Activated T-helper 17 cell treated with anti-CD3 and anti-CD28 coated beads, Interleukin-2, amount 50 U/mL, for 72 hours (primary cell): ENCODE measurements at places on chromosomes 13 and 19.

GRCh38 chr13:93750676-93751075 is 524.1 kb downstream of the GPC6 start:
- ATAC-seq = peak; percentile 18

- ATAC-seq = peak; percentile 46
Observed at GRCh38 chr13:111216166-111216960, 101.3 kb downstream of the ARHGEF7 start.

DNA sequence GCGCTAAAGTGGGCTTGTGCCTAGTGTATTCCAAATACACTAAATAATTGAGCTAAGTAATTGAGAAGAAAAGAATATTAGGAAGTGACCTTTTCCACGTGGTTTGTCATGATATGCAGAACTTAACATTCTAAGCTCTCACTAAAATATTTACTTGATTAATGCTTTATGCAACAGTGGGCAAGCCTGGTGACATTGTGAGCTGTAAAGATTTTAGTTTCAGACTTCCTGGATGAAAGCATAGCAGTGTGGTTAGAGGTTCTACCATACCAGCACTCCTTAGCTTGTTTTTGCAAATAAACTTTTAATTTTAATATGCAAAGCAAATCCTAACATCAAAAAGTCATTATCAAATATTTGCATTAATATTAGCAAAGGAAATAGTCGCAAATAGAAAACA is 1065.1 kb upstream of the SPRY2 start:
- ATAC-seq = no peak

DNA sequence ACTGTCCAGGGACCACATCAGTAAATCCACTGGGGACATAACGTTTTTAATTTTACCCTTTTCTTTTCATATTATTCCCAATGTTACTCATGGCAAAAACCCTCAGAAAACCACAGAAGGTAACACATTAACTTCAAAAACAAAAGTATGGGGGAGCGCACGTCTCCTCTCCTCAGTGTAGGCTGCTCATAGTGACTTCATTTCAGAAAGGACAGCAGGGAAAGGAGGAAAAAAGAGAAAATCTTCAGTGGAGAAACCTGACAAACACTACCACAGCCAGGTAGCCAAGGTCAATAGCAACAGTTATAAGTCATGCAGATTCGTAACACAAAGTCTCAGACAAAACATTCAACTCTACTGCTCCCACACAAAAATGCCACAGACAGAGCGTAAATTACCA is 21.4 kb downstream of the DZIP1 start:
- ATAC-seq = no peak

- ATAC-seq = no peak
Observed at GRCh38 chr13:44734201-44734707, 158.1 kb upstream of the TSC22D1 start.

DNA sequence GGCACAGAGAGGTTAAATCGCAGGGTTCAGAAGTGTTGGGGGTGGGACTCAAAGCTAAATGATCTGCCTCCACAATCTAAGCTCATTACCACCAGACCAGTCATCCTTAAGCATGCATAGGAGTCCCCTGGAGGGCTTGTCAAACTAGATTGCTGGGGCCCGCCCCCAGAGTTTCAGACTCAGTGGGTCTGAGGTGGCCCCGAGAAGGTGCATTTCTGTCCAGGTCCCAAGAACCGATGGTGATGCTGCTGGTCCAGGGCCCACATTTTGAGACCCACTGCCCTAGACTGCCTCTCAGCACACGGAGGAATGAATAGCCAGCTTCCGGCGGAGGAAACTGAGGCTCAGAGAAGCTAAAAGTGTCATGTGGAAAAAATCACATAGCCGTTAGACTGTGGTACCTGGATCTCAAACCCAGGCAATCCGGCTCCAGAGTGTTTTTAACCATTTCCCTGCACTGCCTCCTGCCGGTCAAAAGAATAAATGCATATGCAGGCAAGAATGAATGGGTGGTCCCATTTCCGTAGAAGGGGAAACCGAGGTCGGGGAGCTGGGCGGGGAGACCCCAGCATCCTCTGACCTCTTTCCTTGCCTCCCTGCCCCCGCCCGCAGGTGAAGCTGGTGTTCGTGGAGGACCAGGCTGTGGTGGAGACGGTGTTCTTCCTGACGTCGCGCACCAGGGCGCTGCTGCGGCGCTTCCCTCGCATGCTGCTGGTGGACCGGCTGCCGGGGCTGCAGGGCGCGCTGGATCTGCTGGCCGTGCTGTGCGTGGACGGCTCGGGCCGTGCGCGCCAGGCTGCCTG is 23.8 kb downstream of the ZSWIM9 start:
- ATAC-seq = no peak

- no peak for ATAC-seq
Observed at GRCh38 chr19:18533058-18533457, 10.3 kb downstream of the FKBP8 start.

DNA sequence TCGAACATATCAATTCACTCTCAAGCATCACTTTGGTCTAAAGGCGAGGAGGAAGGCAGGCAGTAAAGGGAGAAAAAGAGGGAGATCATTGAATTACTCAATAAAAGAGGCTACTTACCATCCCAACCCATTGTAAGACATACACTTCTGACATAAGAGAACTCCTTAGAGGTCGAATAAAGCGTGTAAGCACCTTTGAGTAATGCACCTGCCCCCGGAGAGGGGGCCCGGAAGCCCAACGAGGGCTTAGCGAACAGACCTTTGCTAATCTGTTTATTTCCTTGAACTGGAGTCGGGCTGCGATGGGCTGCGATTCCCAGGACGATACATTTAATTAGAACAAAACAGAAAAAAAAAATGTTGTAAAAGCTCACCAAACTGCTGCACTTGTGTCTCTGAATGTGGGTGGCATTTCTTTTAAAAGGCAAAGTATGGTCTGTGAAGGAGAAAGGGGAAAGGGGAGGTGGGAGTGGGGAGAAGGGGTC is 3.0 kb downstream of the ZC3H4 start:
- ATAC-seq = no peak

- ATAC-seq = no peak
Observed at GRCh38 chr19:34818270-34818669, 45.3 kb upstream of the ZNF599 start.

DNA sequence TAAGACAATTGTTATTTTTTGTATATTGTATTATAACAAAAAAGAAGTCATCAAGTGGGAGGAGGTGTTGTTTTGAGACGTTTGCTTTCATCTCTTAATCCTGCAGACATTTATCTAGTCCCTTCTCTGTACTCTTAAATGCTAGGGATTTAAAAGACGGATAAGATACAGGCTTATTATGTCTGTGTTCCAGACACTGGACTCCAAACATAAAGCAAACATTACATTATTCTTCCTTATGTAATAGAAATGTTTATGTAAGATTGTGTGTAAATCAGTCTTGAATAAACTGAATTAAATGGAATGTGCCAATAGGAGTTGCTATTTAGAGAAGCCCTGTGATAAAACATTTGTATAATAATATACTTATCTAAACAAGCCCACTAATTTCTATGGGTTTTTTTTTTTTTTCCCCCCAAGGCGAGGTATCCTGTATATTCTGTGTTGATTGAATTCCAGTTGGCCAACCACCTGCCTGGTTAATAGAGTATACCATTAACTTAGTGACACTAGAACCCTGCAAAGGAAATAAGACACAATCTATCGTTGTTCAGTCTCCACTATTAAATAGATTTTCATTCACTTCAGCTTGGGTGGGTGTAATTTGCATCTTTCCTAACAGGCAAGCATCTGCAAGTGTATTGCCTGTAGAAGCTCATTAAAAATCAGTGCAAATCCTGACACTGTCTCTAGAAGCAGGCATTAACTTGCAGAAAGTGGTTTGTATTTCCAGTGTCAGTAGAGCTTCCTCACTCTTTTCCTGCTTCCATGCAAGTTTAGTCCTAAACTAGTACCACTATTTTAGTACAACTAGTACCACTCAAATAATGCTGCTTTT is 69.0 kb downstream of the LRCH1 start:
- no peak for ATAC-seq

DNA sequence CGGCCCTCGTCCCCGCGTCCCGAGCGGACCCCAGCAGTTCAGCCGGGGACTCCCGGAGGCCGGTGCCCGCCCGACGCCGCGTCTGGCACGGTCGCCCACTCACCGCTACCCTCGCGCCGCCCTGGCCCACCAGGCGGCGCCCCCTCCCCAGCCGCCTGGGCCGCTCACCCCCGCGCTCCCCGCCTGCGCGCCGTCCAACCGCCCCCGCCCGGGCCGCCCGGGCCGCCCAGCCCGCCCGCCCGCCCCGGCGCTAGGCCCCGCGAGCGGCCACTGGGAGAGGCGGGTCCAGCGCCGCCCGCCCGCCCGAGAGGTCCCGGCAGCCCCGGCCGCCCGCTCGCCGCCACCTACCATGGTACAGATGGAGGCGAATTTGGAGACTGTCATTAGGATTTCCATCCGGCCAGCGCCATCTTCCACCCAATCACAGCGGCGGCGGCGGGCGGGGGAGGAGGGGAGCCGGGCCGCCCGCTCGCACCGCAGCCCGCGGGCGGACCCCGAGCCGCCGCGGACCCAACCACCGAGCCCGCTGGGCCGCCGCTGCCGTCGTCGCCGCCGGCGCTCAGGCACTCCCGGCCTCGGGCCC is at the start of gene USP12:
Gene USP12, minus strand, starts transcription at position 568 of the 583 bp plus-strand sequence. Its CDS starts 172 bp downstream, at position 396.
- ATAC-seq = peak; percentile 12

- peak; percentile 66 for ATAC-seq
Observed at GRCh38 chr13:51647067-51647466, 62.8 kb downstream of the WDFY2 start.

DNA sequence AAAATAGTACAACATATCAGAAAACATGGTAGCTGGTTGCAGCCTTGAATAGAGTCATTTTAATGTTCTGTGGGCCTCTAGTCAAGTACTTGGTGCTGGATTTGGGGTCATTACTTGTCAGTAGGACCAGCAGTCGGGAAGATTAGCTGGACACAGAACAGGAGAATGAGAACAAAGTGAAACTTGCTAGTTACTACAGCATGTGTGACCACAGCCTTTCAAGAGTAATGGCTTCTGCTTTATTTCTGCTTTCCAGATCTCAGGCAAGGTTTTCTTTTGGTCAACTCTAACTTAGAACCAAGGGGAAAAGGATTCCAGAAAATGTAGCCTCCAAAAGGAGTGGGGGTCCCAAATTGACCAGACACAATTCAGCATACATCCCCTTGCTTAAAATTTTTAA is 17.1 kb upstream of the VWA8 start:
- ATAC-seq = no peak

- ATAC-seq = no peak
Observed at GRCh38 chr13:28654276-28654675, 4.7 kb upstream of the POMP start.

GRCh38 chr13:30256713-30257467 is 50.5 kb downstream of the KATNAL1 start:
- no peak for ATAC-seq

GRCh38 chr13:75437582-75438318 is 44.2 kb downstream of the TBC1D4 start:
- ATAC-seq = no peak

DNA sequence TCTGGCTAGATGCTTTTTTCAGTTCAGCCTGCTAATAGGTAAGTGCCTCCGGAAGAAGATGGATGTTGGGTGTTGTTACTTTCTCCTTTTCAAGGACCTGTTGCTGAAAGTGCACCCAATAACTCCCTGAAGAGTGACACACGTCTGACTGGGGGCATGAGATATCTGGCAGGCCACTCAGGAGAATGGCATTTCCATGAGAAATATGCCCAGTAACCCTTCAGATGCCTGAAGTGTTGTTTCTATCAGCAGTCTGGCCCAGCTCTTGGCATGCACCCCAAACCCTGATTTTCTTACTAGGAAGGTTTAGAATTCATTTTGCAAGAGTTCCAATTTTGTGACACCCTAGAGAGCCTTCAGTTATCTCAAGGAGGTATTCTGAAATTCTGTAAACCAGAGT is 71.5 kb downstream of the ARHGAP35 start:
- no peak for ATAC-seq

GRCh38 chr13:46172531-46172991 is 9.4 kb downstream of the LCP1 start:
- ATAC-seq = peak; percentile 53

DNA sequence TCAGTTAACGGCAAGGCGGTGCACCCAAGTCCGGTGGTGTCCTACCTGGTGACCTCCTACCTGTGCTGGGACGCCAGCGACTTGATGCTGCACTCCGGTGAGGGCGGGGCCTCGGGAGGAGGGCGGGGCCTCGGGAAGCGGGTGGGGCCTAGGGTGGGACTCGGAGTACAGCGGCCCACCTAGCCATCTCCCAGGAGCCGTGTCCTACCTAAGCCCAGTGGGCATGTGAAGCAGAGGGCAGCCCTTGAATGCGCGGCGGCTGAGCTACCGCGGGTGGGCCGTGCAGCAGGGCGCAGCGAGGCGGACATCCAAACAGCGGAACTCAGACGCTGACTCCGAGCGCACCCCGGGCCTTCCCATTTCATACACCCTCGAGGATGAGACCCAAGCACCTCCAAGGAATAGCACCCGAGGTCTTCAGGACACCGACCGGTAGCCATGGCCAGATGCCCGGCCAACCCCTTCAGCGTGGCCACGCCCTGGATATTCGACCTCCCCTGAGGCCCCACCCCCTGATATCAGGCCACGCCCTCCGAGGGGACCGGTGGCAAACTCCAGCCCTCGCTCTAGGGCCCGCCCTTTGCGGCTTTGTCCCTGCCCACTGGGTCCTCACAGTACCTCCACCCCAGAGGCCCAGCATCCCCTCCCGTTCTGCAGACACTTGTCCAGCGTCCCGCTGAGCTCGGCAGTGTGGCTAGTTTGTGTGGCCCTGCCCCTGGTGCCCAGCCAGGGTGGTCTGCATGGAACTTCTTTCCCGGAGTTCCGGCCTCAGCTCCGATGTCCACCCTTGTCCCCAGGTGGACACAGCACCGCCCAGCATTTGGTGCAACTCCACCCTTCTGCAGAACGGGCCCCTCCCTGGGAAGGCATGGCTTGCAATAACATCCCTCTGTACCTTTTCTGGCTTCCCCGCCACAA is 5.4 kb downstream of the KLK1 start:
- ATAC-seq = peak; percentile 44

DNA sequence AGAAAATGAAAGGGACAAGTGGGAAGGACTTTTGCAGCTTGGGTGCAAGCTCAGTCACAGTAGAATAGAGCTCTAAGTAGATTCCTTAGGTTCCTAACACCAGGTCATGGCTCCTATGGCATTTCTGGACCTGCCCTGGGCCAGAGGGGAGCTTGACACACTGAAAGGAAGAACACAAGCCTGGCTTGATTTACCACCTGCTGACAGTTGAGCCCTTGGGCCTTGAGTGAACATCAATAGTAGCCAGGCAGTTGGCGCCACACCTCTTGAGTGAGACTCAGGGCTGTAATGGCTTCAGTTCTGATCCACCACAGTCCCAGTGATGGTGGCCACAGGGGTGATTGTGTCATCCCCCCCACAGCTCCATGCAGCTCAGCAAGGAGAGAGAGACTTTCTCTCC is 221.9 kb upstream of the PCDH17 start:
- no peak for ATAC-seq

- peak; percentile 75 for ATAC-seq
Observed at GRCh38 chr13:46165485-46166223, 16.3 kb downstream of the LCP1 start.

- no peak for ATAC-seq
Observed at GRCh38 chr19:35629332-35629633, 447 bp downstream of the RBM42 start.

- ATAC-seq = no peak
Observed at GRCh38 chr19:58311345-58311865, 6.2 kb downstream of the ERVK3-1 start.
